ENCODE measurements at places on chromosomes 1 and 21.
A peak's percentile ranks its signal among the peaks of the same experiment; 100 is the strongest.

DNA sequence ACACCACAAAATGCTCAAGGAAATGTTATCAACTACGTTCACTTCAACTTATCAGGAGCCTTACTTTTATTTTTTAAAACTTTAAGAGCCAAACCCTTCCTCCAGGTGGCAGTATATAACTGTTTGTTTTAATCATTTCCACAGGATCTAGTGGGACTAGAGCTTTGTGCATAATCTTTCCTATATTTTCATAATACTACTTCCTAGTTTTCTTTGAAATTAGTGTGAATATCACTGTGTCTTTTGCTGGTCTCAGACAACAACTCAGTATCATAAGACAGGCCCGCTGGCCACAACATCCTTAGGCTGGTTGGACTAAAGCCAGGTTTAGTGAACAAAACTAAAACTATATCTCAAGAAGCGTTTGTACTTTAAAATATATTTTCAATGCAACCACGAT, 145.5 kb downstream of the TIAM1 start:
- peak; percentile 73 for DNase-seq

DNA sequence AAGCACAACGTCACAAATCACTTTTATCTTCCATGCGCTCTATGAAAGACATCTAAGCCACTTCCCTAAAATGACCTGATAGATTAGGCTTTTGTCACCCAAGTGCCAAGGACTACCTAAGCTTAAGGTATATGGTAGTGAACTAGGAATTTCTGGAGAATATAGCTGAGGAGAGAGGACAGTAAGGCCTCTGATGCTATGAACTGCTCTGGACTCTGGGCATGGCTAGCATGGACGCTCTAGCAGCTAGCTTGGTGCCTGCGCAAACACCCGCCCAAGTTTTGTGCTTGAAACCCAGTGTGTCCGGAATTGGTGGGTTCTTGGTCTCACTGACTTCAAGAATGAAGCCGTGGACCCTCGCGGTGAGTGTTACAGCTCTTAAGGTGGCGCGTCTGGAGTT, 42.5 kb downstream of the OR10J5 start:
- no peak for DNase-seq

GRCh38 chr1:211985556-211986264, 49.6 kb downstream of the INTS7 start:
- DNase-seq, result no peak

DNA sequence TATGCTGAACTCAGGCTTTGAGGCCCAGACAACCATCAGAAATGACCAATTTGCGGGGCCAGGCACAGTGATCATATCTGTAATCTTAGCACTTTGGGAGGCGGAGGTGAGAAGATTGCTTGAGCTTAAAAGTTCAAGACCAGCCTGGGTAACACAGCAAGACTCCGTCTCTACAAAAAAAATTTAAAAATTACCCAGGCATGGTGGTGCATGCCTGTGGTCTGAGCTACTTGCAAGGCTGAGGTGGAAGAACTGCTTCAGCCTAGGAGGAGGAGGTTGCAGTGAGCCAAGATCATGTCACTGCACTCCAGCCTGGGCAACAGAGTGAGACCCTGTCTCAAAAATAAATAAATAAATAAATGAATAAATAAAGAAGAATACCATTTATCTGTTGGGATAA, 156.5 kb downstream of the EIF4G3 start:
- no peak for DNase-seq

GRCh38 chr1:101187297-101187696, 49.5 kb upstream of the S1PR1 start:
- DNase-seq, result no peak

DNA sequence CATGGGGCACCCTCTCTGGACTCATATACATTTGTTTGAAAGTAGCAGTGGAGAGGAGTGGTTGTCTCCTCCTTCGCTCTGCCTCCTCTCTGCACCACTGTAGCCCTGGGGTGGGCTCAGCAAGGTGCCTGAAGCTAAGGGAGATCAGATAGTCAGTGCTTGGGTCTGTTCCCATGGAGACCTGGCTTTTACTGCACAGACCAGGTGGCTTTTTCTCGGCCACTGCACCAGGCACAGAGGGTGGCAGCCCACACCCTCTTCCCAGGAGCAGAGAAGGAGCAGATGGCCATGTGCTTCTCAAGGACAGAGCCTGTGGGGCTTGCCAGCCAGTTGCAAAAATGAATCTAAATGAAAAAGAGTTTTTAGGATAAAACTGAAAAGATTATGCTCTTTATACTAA, 123.4 kb upstream of the KCNK1 start:
- DNase-seq, result peak; percentile 72

All from brain (organoid and tissue), 16 donors.